Natural killer cell (primary cell): ENCODE measurements at places on chromosomes 16 and 17. TPM values are rescaled to one million over a fixed set of nuclear protein-coding genes. Genes with fewer than 3 reads are reported as not detected.

PIK3R6 gene
- 0.84 TPM for total RNA-seq

FKBP10 gene
- total RNA-seq: 6.0 TPM

GRCh38 chr16:73956587-73957494, 339.8 kb upstream of the PSMD7 start:
- H3K27ac ChIP-seq: no peak overlapping the region
- H3K4me3 ChIP-seq: no peak overlapping the region
- H3K4me1 ChIP-seq: no peaks in the 10 kb centered on the region
- H3K36me3 ChIP-seq: no peaks in the 10 kb centered on the region
- no peak for DNase-seq

EPN3 gene
- total RNA-seq: not detected

PRSS8 gene
- not detected for total RNA-seq

DGKE gene
- 19.3 TPM for total RNA-seq

- no peaks in the 10 kb centered on the region for H3K27me3 ChIP-seq
- no peaks in the 10 kb centered on the region for H3K4me1 ChIP-seq
- no peak overlapping the region for H3K4me3 ChIP-seq
- H3K36me3 ChIP-seq: no peaks in the 10 kb centered on the region
- DNase-seq: no peak
- no peak overlapping the region for H3K27ac ChIP-seq
These were observed 581.6 kb upstream of the PSMD7 start for GRCh38 chr16:73714976-73715375.

TP53TG3F gene
- total RNA-seq: not detected

CDH11 gene
- total RNA-seq: not detected

GRCh38 chr16:23802776-23803175, 33.0 kb upstream of the PRKCB start:
- no peaks in the 10 kb centered on the region for H3K27me3 ChIP-seq
- no peak overlapping the region for H3K27ac ChIP-seq
- no peak overlapping the region for H3K4me3 ChIP-seq
- no peak for DNase-seq

KRT27 gene
- total RNA-seq: not detected

- H3K27ac ChIP-seq: no peak overlapping the region
- DNase-seq: no peak
- H3K27me3 ChIP-seq: no peaks in the 10 kb centered on the region
- no peaks in the 10 kb centered on the region for H3K36me3 ChIP-seq
- no peak overlapping the region for H3K4me3 ChIP-seq
These were observed 25.0 kb downstream of the PPL start for GRCh38 chr16:4911970-4912386.

DNA sequence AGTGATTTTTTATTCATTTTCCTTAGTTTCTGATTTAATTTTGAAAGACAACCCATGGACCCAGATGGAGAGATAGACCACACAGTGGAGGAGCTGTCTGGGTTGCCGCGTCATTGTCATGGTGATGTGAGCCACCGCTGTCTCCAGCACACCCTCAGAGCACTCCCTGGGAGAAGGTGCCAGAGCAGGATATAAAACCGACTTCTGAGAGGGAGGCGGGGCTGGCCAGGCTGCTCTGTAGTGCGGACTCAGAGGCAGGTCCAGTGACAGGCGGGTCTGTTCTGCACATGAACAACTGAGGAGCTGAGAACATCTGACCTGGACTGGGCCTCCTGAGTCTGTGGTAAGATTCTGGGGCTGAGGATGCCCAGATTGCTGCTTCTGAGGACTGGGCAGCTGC, 216.3 kb upstream of the NLRP1 start:
- H3K4me3 ChIP-seq: no peak overlapping the region
- no peaks in the 10 kb centered on the region for H3K4me1 ChIP-seq
- H3K27ac ChIP-seq: no peak overlapping the region
- no peak for DNase-seq
- H3K36me3 ChIP-seq: no peaks in the 10 kb centered on the region

- H3K4me3 ChIP-seq: peak overlapping the region; percentile 91
- H3K4me1 ChIP-seq: peaks cover 40% of the 10 kb centered on the region
- no peak overlapping the region for H3K27ac ChIP-seq
- peaks cover 26% of the 10 kb centered on the region for H3K36me3 ChIP-seq
These were observed 1.1 kb downstream of the SLC25A39 start for GRCh38 chr17:44323359-44324091.
